ENCODE measurements at places on chromosomes 7 and 10.

DNA sequence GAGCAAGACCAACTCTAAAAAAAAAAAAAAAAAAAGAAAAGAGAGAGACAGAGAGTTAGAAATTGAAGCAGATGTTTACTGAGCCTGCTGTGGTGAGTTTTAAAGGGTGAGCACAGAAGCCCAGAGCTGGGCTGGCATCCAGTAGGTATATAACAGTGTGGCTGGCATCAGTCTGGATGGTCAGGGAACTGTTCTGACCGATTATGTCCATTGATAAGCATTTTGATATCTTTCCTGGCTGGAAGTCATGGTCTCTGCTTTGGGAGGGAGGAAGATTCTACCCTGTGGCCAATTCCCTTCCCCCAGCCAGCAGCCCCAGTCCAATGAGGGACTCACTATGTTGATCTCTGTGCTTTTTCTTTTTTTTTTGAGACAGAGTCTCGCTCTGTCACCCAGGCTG lies 65.2 kb upstream of the PODXL start:
- no peak for DNase-seq

DNA sequence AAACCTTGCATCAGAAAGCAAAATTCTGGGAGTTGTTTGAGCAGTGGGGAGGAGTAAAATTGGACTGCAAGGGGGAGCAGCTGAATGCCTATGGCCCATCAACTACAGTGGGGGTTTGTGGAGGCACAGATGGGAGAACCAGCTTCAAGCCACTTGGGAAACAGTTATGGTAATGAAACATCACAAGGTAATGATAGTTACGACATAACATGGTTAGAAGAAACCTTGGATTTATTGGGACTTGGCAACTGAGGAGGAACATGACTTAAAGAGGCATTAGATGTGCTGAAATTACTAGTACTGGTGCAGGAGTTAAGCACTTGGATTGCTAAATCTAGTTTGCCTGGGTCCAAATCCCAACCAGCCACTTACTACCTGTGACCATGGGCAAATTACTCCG lies 868.4 kb downstream of the KCNMA1 start:
- DNase-seq, result no peak

DNA sequence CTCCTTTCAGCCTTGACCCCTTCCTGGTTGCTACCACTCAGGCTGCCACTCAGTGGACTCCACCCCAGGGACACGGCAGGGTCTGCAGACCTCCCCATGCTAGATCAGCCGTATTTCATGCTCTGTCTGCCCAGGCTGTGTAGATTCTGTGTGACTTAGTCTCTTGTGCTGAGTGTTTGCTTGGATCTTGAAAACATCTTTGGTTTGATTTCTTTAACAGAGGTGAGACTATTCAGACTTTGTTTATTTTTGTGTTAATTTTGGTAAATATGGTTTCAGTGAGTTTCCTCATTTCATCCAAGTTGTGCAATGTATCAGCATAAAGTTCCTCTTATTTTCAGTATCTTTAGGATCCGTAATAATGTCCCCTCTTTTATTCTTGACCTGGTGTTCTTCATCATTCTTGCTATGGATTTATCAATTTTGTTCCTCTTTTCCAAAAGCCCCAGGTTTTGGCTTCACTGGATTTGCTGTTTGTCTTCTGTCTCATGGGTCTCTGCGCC lies 21.2 kb upstream of the PWWP2B start:
- DNase-seq, result no peak

DNA sequence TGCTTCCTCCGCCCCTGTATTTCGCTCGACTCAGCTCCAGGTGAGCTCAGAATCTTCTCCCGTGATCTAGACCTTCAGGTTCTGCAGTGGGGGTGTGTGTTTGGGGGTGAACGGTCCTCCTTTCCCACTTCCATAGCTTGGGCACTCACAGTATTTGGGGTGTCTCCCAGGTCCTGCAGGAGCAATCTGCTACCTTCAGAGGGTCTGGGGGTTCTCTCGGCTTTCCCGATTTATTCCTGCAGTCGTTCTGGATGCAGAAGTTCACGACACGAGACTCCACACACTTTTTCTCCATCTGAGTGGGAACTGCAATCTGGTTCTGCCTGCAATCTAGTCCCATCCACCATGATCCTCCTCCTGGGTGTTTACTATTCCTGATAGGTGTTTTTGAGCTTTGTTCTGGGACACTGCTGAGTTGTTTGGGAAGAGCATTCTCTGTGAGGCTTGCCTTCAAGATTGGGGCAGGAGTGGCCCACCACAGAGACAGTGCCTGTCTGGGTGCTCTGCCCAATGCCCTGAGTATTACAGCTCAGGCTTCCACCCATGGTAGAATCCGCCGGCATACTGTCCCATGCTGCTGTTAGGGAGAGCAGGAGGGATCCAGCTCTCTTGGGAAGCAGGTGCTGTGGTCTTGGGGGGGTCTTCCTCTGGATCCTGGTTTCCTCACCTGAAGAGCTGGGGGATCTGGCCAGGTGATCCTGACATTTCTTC lies 29.8 kb downstream of the JAKMIP3 start:
- DNase-seq, result no peak
